ENCODE measurements at places on chromosomes 5 and 9.

- H3K36me3 ChIP-seq, result peaks cover 46% of the 10 kb centered on the region
- H3K27ac ChIP-seq, result no peak overlapping the region
- no peaks in the 10 kb centered on the region for H3K27me3 ChIP-seq
- no peaks in the 10 kb centered on the region for H3K4me1 ChIP-seq
Measured at GRCh38 chr9:89079391-89079790, 88.1 kb downstream of the S1PR3 start.

DNA sequence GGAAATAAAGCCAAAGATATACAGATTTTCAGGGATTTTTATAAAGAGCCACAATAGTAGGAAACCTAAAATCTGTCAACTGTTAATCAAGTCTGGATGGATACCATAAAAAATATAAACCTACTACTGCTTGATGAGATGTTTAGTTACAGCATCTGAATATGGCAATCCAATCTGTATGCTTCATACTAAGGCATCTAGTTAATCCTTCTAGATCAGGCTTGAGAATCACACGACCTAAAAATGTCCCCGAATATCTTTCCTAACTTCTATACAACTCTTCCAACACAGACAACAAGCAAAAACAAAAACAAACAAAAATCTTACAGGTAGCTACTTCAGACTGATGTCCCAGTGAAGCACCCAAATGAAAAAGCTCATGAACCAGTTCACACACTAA, 29.8 kb downstream of the SSBP2 start:
- peaks cover 18% of the 10 kb centered on the region for H3K36me3 ChIP-seq
- no peak overlapping the region for H3K4me3 ChIP-seq
- no peaks in the 10 kb centered on the region for H3K27me3 ChIP-seq
- no peak for DNase-seq

DNA sequence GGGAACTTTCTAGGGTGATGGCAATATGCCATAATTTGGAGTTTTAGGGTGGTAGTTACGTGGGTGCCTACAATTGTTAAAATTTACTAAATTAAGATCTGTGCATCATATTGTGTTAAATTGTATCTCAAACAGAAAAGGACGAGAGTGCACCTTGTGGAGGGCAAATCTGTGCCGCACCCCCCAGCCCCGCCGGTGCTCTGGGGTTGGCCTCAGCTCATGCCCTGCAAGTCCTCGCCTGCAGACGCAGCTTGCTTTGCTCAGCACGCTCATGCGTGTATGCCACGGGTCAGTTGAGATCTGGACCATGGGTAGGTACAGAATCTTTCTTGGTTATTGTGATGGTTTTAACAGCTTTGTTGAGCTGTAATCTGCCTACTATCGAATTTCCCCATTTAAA, 33.7 kb upstream of the FCN1 start:
- no peak overlapping the region for H3K27ac ChIP-seq
- no peaks in the 10 kb centered on the region for H3K4me1 ChIP-seq
- no peak overlapping the region for H3K4me3 ChIP-seq
- no peaks in the 10 kb centered on the region for H3K27me3 ChIP-seq
- DNase-seq, result no peak

DNA sequence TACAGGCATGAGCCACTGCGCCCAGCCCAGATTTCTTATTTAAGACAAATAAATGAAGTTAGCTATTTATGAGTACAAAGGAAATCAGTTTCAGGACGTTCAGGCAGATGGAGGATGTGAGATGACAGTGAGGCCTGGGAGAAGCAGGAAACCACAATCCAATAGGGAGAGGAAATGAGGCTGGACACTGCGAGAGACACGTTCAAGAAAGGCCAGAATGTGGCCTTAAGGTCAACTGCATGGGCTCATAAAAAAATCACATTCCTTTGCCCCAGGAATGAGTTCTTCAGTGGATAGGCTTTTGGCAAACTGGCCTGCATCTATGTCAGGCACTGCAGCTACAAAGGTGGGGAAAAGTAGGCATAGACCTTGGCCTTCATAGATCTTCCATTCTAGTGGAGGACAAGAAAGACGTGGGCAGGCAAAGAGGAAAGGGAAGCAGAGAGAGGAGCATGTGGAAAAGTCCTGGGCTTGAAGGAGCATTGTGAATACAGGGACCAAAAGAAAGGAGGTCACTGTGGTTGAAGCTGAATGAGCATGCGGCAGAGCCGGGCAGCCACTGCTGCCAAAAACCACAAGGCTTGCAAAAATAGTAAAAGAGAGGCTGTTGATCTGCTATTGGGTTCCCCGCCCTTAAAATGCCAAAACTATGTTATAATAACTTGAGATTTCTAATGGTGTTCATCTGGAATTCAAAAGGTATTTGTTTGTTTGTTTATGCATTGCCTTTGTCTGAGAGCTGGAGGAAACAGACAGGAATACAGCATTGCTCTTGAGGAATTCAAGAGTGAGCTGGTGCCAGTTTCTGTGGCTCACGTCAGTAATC, 133.0 kb downstream of the GNA14 start:
- no peak overlapping the region for H3K27ac ChIP-seq
- no peak overlapping the region for H3K4me3 ChIP-seq
- H3K27me3 ChIP-seq, result no peaks in the 10 kb centered on the region

DNA sequence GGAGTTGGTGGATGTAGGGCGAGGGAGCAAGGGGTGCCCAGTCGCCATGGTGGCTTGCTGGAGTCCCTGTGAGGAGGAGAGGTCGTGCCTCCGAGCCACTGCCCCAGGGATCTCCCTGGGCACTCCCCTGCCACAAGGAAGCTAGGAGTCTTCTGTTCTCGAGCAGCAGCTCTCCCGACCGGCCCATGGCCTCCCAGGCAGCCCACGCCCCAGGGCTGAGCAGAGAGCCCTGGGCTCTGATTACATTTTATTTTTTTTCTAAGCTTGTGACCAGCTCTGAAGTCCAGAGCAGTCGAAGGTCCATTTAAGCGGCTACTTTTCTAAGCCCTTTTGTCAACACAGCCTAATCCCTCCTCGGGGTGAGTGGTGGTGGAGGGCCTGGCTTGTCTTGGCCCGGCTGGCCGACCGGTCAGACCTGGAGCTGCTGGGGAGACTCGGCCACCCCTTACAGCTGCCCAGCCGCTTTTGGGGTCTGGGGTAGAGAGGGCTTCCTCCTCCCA, 2.1 kb downstream of the RXRA start:
- no peaks in the 10 kb centered on the region for H3K27me3 ChIP-seq
- no peaks in the 10 kb centered on the region for H3K36me3 ChIP-seq
- DNase-seq, result peak; percentile 69

DNA sequence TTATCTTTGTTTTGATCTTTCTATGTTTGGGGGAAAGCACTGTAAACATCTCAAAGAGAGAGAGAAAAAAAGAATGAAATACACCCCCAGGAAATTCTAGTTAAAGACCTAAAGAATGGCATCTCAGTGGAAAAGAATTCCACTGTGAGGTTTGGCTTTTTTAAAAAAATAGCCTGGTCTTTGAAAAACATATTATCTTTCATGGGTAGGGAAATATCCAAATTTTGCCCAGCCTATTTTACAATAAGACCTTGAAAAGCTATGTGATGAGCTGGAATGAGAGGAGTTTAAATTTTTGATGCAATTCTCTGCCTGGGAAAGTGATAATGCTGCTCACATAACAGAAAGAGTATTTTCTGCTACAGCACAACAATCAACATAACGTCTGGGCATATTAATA, 348.1 kb upstream of the WWC1 start:
- no peak overlapping the region for H3K27ac ChIP-seq
- H3K27me3 ChIP-seq, result no peaks in the 10 kb centered on the region
- H3K36me3 ChIP-seq, result no peaks in the 10 kb centered on the region
- H3K4me1 ChIP-seq, result peaks cover 2% of the 10 kb centered on the region
- H3K4me3 ChIP-seq, result no peak overlapping the region
